ENCODE measurements at places on chromosomes 1 and 21. TPM values are rescaled to one million over a fixed set of nuclear protein-coding genes. Genes with fewer than 3 reads are reported as not detected.

The AKT3 gene
- 53.0 TPM for total RNA-seq

The PRKAA2 gene
- total RNA-seq: 3.3 TPM

The C1orf167 gene
- not detected for total RNA-seq

The GABRD gene
- total RNA-seq: not detected

The F13B gene
- total RNA-seq: not detected

The HAO2 gene
- not detected for total RNA-seq

The ITGB2 gene
- 0.33 TPM for total RNA-seq

The LMOD1 gene
- total RNA-seq: under 0.01 TPM

The CATSPERE gene
- 4.9 TPM for total RNA-seq

The A3GALT2 gene
- total RNA-seq: not detected

The S100A7A gene
- total RNA-seq: not detected

The NR1I3 gene
- total RNA-seq: not detected

The PTPN7 gene
- not detected for total RNA-seq

The AMIGO1 gene
- total RNA-seq: 0.65 TPM

The RHCE gene
- total RNA-seq: 0.33 TPM

The NUP210L gene
- total RNA-seq: under 0.01 TPM

The TCP10L gene
- not detected for total RNA-seq

The SFN gene
- not detected for total RNA-seq

The GPR153 gene
- 1.4 TPM for total RNA-seq

The TNFRSF25 gene
- 18.9 TPM for total RNA-seq

The TLR5 gene
- total RNA-seq: under 0.01 TPM

The HES3 gene
- not detected for total RNA-seq

The KCNC4 gene
- total RNA-seq: 2.6 TPM

The HMCN1 gene
- total RNA-seq: 3.6 TPM

The COL8A2 gene
- 2.4 TPM for total RNA-seq

The SLAMF7 gene
- not detected for total RNA-seq

The BTBD19 gene
- total RNA-seq: 32.7 TPM

The DLGAP3 gene
- total RNA-seq: not detected

The RCSD1 gene
- 0.96 TPM for total RNA-seq
